ENCODE measurements at places on chromosomes 11 and 22. TPM values are rescaled to one million over a fixed set of nuclear protein-coding genes. Genes with fewer than 3 reads are reported as not detected.

DNA sequence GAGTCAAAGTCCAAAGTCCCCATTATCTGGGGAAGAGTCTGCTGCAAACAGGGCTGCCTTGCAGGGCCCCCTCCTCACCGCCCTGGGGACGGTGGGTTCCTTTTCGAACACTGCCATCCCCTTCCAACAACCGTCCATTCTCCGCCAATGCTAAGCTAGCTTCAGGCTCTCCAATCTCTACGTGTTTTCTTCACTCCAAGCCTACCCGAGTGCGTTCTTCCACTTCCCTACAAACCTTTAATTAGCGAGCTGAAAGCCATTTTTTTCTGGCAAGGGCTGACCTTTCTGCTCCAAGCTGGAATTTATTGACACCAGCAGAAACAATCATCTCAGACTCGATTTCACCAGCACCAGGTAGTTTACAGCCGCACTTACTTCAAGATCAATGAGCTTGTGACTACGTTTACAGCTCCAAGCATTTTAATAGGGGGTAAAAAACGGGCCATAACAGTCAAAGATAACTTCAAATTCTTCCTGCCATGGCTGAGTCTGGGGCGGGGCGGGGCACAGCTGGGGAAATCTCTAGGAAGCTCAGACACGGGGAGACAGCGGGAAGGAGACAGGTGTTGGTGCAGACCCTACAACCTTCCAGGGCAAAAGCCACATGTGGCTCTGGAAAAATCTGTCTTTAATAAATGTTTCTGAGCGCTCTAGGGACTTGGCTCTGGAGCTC is 82.2 kb downstream of the PHF21B start:
- DNase-seq = no peak

- DNase-seq = no peak
Observed at GRCh38 chr11:2708757-2709281, 9.0 kb upstream of the KCNQ1OT1 start.

The F2 gene
- total RNA-seq = not detected

DNA sequence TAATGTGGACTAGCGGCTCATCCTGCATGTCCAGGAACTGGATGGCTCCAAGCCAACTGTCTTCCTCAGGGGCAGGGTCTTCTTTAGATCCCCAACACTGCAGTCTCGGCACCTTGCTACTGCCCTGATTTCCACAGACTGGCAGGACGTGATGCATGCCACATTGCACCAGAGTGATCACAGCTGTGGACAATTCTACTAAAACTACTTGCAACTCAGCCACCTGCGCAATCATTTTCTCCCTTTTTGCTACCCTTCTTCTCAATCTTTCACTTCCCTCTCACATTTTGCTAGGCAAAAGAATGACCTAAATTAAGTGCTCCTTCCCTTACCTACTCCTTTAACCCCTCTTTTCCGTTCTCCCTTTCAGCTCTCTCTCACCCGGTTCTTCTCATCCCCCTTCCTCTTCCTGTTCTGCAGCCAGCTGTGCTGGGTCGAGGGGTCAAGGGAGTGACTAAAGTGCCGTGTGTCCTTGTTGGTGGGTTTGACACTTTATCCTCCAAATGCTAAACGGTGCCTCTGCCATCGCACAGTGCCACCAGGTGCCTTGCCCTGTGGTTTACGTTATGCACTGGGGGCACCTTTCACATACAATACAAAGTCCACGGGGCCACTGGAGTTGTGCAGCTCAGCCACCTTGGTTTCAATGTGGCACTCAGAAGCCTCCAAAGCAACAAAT is 11.5 kb upstream of the PEX26 start:
- no peak for DNase-seq

DNA sequence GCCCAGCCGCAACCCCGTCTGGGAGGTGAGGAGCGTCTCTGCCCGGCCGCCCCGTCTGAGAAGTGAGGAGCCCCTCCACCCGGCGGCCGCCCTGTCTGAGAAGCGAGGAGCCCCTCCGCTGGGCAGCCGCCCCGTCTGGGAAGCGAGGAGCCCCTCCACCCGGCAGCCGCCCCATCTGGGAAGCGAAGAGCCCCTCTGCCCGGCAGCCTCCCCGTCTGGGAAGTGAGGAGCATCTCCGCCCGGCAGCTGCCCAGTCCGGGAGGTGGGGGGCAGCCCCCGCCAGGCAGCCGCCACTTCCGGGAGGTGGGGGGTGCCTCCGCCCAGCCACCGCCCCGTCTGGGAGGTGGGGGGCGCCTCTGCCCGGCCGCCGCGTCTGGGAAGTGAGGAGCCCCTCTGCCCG is 70.6 kb downstream of the STK33 start:
- DNase-seq = no peak

GRCh38 chr11:73193251-73194033 is 24.6 kb upstream of the P2RY2 start:
- DNase-seq = no peak

The C11orf87 gene
- not detected for total RNA-seq

The CD6 gene
- 0.29 TPM for total RNA-seq

Measured in kidney epithelial cell (primary cell).